ENCODE measurements at places on chromosomes 16 and 17. TPM values are rescaled to one million over a fixed set of nuclear protein-coding genes. Genes with fewer than 3 reads are reported as not detected.

DNA sequence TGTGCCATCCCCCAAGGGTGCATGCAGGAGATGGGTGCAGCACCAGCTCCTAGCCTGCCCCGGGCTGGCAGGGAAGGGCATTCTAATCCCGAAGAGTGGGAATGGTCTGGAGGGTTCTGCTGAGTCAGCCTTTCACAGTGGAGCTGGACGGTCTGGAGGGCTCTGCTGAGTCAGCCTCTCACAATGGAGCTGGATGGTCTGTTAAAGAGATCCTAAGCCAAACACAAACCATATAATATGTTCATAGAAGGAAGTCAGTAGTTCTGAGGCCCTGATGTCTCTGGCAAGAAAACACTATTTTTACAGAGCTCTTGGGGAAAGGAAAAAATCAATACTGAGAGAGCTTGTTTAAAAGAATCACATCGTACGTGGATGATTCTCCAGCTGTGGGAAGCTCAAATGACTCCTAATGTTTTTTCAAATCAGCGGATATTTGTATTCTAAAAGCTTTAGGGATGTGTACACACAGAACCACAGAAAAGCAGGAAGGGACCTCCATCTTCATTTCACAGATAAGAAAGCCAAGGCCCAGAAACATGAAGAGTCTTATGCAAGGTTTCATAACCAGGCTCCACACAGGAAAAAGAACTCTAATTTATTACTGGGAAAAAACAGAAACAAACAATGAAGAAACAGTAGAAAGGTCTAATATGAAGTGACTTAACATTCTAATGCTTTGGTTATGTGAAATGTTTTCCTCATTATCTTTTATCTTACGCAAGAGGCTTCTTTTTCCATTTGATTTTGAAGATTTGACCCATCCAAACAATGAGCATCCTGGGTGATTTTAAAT lies 176.3 kb downstream of the VPS53 start:
- DNase-seq = no peak

Gene SLC6A4
- 0.12 TPM for total RNA-seq

- no peak for DNase-seq
Observed at GRCh38 chr16:8756755-8757154, 40.7 kb downstream of the TMEM186 start.

Gene YBX2
- 1.9 TPM for total RNA-seq

Gene CPNE7
- not detected for total RNA-seq

DNA sequence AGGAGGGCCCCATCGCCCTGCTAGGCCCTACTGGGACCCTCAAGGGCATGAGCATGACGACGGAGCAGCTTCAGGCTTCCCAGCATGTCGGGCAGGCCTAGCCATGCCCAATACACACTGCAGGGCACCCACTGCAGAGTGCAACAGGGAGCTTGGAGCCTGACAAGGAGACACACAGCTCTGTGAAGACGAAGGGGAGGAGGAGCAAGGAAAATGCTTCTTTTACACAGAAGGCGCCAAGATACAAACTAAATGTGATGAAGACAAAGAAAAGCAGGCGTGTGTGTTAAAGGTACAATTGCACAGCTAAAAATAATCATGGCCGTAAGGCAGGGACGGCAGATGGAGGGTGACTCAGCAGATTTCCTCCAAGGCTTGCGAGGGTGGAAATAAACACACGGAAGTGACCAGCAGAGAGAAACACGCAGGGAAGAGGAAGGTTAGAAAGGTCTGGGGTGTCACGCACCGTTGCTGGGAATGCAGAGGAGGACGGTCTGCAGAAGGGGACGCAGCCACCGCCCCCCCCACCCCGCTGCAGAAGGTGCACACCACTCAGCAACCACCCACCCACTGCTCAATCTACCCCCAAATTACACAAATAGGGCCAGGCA lies 108.5 kb downstream of the ZNF778 start:
- DNase-seq = peak; percentile 67

Gene TPSB2
- total RNA-seq = 18.9 TPM

Gene ABCC12
- total RNA-seq = not detected

Gene C17orf50
- total RNA-seq = not detected

DNA sequence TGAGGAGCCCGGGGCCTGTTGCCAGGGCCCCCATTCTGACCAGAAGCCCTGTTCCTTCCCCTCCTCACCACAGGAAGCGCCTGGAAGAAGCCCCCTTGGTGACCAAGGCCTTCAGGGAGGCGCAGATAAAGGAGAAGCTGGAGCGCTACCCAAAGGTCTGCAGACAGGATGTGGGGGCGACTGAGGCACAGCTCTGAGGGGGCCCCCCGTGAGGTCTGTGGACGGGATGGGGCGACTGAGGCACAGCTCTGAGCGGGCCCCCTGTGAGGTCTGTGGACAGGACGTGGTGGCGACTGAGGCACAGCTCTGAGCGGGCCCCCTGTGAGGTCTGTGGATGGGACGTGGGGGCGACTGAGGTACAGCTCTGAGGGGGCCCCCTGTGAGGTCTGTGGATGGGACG lies 13.3 kb downstream of the CENPX start:
- no peak for DNase-seq

DNA sequence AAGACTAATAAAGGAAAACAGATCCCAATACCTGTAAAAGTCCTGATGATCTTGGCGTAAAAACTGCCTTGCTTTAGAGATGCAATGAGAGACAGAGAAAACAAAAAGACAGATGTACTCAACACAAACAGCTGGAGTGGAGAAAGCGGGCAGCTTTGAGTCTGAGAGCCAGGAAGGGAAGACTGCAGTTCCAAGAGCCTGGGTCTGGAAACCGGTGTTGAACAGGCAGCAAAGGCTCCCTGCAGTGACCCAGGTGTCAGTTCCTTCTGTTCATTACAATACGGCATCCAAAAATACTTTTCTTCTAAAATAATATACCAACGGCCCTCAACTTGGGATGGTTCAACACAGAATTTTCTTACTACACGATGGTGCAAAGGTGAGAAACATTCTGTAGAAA lies 29.6 kb downstream of the VPS53 start:
- DNase-seq = no peak

- DNase-seq = peak; percentile 58
Observed at GRCh38 chr17:59963738-59964481, 630 bp downstream of the RNFT1 start.

GRCh38 chr16:13113741-13114140 lies 212.3 kb downstream of the SHISA9 start:
- DNase-seq = no peak

- DNase-seq = no peak
Observed at GRCh38 chr16:46658925-46659324, 30.1 kb downstream of the VPS35 start.

Gene GLOD4
- 32.7 TPM for total RNA-seq

DNA sequence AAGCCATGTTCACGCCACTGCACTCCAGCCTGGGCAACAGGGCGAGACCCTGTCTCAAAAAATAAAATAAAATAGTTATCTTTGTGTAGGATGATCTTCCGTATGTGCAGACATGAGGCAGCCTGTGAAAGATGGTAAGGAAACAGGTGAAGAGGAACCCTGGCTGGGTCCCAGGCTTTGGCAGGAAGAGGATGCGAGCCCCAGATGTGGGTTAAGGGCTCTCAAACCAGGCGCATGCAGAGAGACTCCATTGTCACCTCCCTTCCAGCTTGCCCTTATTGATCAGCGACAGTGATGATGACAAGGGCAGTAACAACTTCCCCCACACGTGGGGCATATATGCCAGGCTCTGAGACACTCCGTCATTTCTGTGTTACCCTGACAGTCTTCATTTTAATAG lies 106.8 kb downstream of the GNAO1 start:
- no peak for DNase-seq

GRCh38 chr16:27736431-27736830 lies 186.5 kb downstream of the KATNIP start:
- DNase-seq = no peak

DNA sequence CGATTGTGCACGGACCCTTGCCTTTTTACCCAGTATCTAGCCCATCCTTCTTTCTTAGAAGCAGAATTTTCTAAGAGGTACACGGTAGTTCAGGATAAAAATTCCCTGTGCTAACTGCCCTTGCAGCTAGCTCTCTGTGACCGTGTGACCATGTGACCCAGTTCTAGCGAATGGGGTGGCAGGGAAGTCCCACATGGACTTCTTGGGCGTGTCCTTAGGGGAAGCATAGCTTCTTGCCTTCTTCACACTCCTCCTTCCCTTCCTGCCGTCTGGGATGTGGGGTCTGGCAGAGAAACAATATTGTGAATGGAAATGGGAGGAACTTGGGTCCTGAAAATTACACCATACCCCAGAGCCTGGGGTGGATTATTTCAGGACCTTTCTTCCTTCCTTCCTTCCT lies 670.7 kb downstream of the MAF start:
- no peak for DNase-seq

DNA sequence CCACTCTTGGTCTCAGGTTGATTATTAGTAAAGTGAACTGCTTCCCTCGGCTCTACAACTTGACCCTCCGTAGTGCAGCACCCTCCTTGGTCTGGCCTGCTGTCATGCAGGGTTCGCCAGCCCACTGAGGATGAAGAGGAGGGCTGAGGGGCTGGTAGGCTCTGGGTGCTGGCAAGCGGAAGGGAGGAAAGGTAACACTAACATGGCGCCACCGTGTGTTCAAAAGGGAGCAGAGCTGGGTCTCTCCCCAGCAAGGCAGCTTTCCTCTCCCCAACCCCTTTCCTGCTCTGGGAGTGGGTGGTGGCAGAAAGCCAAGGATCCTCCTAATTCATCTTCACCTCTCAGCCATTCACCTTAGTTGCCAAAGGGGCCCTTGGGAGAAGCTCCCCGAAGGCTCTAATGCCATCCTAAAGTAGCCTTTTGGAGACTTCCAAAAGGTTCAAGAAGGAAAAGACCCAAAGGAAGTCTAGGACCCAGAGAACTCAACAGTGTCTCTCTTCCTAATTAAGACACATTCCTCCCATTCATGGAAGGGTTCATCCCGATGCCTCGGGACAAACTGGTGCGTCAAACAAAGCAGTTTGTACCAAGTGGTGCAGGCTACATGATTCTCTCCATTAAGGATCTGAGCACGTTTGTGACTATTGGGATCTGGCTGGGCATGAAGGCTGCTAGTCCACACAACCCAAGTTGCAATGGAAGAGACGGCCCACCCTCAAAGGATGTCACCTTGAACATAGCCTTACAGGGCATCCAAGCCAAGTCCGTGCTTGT lies 90.8 kb upstream of the TOB1 start:
- DNase-seq = peak; percentile 70

Gene MEOX1
- 25.6 TPM for total RNA-seq

Gene TP53TG3C
- total RNA-seq = not detected

Gene LCAT
- total RNA-seq = 22.6 TPM

Gene RETREG3
- 26.0 TPM for total RNA-seq

Gene C1QTNF8
- not detected for total RNA-seq

GRCh38 chr16:17397499-17397891 lies 73.3 kb downstream of the XYLT1 start:
- DNase-seq = peak; percentile 39

- DNase-seq = peak; percentile 67
Observed at GRCh38 chr16:78669994-78670393, 570.5 kb downstream of the WWOX start.

DNA sequence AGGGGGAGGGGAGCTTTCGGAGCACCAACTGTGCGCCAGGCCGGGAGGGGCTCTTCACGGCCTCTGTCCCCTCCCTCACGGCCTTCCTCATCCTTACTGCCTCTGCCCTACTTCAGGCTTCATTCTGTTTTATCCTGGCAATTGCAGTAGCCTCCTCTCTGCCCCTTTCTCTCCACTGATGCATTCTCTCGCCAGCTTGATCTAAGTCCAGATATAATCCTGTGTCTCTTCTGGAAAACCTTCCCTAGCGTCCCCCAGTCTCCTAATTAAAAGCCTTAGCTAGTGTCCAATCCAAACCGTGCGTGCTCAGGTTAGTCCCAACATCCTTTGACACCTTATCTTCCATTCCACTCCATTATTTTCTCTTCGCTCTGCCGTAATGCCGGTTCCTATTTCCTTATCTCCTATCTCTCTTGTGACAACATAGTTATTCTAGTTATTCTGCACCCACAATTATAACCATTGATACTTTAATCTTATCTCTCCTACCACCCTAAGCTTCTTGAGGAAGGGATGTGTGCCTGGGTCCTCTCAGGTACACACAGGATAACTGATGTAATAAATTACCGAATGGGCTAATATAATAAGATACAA lies 869 bp downstream of the ZNF48 start:
- DNase-seq = no peak

Gene TNP2
- total RNA-seq = not detected

DNA sequence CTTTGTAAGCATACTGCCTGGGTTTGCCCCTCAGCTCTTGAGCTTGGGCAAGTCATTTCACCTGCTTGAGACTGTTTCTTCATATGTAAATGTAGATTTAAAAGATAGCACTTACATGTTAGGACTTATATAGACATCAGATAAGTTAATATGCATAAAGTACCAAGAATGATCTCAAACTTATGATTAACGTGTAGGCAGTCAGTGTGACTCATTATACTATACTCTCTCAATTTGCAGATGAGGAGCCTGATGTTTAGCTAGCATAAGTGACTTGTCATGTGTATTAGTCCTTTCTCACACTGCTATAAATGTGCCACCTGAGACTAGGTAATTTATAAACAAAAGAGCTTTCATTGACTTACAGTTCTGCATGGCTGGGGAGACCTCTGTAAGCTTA lies 690.5 kb downstream of the KCNJ2 start:
- DNase-seq = no peak

GRCh38 chr17:80460429-80460834 lies 16.0 kb downstream of the NPTX1 start:
- no peak for DNase-seq

DNA sequence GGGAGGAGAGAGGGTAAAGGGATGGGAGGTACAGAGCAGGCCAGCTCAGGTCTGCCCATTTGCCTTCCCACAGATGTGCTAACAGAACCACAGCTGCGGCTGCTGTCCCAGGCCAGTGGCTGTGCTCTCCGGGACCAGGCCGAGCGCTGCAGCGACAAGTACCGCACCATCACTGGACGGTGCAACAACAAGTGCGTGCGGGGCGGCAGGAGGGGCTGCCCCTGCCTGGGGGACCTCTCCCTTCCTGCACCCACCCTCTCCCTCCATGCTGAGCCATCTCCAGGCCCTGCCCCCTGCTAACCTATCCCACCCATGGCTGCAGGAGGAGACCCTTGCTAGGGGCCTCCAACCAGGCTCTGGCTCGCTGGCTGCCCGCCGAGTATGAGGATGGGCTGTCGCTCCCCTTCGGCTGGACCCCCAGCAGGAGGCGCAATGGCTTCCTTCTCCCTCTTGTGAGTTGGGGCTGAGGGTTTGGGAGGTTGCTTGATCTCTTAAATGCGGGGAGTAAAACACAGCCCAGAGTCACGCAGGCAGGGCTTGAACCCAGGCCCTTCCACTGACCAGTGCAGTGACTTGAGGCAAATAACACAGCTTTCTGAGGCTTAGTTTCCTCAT lies 1.2 kb downstream of the EPX start:
- no peak for DNase-seq

Gene MT4
- total RNA-seq = not detected

Gene NXPH3
- total RNA-seq = 3.6 TPM

DNA sequence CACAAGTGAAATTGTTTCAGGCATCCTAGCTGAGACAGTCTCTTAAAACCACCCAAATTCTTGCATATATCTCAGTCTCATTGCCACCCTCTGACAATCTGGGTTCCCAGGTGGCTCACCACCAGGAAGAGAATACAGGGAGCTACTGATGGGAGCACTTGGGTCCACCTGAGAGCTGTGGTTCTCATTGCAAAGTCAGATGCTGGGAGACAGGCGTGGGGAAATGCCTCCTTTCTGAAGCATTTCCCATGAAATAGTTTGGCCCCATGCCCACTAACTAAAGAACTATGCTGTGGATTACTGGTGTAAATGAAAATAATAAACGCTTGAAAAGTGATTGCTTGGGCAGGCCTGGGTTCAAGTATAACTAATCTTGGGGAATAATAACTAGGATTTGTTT lies 70.3 kb downstream of the CMC2 start:
- DNase-seq = no peak

- no peak for DNase-seq
Observed at GRCh38 chr16:19434584-19434983, 16.9 kb downstream of the TMC5 start.

- no peak for DNase-seq
Observed at GRCh38 chr16:57411362-57411976, 6.9 kb downstream of the CCL17 start.
